Stimulated activated CD4-positive, alpha-beta T cell treated with anti-CD3 and anti-CD28 coated beads, Interleukin-1b, Interleukin-23, amount 100 ng/mL, for 1 hour (primary cell): ENCODE measurements at places on chromosomes 2 and 18.

- no peak for DNase-seq
Observed at GRCh38 chr2:235552671-235553070, 58.8 kb downstream of the AGAP1 start.

DNA sequence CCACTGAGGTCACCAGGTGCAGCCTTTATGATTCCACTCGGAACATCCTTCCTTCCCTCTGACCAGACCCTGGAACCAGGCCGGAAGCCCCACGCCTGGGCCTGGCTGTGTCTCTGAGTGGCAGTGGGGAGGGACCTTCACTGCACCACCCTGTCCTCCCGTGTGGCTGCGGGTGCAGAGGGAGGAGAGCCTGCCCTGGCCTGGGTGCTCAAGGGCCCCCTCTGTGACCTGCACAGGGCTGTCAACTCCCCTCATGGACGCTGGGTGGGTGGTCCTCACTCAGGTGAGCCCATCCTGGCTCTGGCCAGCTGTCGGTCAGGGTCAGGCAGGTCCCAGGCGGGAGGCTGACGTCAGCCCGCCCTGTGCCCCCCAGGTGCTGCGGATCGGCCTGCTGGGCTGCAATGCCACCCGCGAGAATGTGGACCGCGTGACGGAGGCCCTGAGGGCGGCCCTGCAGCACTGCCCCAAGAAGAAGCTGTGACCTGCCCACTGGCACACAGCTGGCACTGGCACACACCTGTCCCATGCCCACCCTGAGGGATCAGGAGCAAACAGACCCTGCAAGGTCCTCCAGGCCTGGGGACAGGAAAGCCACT, 9.8 kb downstream of the AGXT start:
- no peak for DNase-seq

DNA sequence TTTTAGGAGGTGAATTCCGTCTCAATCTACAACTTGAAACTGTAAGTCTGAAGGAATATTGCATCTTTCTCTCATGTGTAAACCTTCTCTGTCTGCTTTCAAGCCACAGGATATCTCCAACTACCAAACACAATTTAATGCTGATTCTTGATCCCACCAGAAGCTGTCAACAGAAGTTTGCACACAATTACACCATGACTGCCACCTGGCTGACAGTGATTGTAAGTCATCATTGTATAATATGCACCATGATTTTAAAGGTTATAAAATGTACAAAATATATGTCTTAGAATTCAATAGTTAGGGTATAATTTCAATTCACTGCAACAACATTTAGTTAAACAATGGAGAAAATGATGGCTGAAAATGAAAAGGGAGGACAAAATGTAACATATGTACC, 18.4 kb downstream of the PREPL start:
- no peak for DNase-seq

DNA sequence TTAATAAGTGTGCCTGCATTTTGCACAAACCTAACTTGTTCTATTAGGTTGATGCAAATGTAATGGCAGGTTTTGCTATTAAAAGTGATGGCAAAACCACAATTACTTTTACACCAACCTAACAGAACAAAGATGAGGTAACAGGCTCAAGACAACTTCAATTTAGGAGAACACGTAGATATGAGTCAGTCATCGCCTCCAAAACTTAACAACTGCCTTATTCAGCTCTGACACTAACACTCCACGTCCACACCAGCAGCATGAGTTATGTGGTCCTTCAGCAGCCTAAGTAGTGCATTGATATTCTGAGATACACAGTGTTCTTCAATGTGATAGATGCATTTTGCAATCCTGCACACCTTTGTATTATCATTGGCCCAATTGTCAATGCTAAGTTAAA, 1175.1 kb upstream of the ACVR2A start:
- DNase-seq = no peak

GRCh38 chr2:239939736-239940483, 85.2 kb downstream of the NDUFA10 start:
- no peak for DNase-seq

DNA sequence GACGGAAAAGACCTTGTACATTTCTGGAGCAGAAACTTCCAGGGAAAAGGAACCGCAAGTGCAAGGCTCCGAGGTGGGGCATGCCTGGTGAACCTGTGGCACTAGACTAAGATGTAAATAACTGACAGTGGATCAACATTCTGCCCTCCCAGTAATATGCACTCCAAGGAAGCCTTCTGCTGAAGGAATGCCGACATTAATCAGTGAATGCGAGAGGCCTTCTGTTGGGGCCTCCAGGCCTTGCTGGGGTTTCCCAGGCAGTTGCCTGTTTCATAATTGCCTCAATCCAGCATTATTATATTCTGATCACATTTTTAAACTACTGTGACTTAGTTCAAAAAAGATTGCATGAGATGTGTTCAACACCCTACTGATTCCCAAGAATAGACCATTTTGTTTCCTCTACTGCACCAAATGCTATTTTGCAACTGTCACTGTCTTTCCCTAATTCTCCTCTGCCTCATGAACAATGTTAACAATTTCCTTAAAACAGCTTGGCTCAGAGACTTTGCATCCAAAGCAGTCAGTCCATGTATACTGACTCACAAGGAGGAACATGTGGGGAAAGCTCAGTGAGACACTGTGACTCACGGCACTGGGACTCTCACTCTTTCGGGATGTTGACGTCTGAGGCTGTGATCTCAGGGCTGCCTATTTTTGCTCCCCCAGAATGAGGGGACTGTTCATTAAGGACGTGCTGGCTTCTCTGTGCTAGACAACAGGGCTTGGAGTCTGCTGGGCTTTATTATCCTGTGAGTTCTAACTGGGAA, 10.5 kb upstream of the DSG2 start:
- no peak for DNase-seq

DNA sequence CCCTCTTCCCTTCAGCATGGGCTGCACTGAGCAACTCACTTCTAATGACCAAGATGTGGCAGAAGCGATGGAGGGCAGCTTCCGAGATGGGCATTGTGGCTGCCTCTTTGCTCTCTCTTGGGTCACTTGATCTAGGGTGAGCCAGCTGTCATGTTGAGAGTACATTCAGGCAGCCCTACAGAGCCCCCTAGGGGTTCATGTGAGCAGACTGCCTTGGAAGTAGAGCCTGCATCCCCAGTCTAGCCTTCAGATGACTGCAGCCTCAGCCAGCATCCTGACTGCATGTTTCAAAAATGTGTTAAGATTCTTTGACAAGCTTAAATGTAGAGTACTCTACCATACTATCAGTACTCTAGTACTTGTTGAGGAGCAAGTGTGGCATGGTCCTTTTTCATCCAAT, 143.9 kb downstream of the NCK2 start:
- no peak for DNase-seq

DNA sequence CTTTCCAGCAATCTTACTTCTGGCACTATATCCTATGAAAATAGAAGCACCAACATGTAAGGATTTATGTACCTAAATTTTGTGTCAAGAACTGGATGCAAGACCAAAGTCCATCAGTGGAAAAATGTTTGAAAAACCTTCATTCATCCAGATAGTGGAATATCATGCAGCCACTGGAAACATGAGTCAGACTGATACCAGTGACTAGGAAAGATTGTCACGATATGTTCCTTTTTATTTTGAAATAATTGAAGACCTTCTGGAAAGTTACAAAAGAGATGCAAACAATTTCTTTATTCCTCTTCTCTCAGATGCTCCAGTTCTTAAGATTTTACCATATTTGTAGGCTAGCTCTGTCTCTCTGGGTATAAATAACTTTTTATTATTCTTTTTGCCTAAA, 40.5 kb upstream of the IL1R2 start:
- DNase-seq = no peak

DNA sequence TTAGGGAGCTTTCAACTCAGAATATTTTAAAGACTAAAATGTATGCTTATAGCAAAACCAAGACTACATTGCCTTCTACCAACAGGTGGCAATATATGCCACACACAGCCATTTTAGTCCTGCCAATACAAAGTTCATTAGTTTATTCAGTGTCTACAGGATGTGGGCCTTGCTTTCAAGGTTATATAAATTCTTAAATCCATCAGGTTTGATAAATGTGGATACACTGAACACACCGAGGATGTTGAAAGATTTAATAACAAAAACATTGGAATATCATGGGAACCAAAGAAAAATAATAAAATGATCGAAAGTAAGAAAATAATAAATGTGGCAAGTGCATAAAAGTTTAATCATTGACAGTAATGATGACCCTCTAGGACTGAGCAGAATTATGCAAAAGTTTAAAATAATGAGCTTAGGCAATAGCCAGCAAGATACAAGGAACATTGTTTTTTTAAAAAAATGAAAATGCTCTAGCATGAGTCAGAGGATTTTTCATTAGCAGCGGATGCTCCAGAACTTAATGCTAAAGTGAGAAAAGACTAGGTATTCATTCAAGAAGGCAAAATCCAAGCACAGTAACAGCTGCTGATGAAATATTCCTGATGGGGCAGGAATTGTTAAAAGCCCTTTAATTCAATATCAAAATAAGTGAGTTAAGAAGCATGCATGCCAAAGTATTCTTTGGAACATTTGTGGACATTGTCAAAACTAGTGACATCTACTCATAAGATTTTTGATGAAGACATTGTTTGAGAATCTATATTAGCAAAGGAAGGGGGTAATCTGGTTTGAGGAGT, 14.2 kb downstream of the SCN9A start:
- no peak for DNase-seq

- no peak for DNase-seq
Observed at GRCh38 chr18:79459946-79460480, 64.3 kb downstream of the NFATC1 start.

GRCh38 chr2:229350883-229351282, 79.8 kb upstream of the PID1 start:
- DNase-seq = no peak

DNA sequence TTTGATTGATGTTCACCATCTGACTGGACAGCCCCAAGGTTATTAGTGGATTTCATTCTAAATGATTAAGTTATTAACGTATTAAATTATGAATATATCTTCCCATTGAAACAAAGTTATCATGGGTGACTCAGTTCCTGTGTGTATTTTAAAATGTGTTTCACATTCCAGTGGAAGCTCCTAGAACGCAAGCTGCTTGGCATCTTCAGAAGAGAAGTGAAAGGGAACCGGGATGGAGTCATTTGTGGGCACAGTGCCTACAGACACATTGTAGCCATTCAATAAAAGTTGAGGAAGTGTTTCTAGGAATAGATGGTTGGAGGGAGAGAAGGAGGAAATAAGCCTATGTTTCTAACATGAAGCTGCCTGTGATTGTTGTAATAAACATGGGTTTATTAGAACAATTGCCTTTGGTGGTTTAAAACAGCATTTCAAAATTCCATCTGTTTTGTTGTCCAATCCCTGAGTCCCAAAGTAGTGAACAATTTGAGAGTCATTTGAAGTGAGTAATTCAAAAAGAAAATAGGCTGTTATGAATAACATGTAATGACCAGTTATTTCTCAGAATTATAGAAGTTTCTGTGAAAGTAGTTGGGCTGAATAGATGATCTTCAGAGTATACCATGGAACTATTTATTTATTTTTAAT, 143.5 kb downstream of the PKP4 start:
- no peak for DNase-seq

DNA sequence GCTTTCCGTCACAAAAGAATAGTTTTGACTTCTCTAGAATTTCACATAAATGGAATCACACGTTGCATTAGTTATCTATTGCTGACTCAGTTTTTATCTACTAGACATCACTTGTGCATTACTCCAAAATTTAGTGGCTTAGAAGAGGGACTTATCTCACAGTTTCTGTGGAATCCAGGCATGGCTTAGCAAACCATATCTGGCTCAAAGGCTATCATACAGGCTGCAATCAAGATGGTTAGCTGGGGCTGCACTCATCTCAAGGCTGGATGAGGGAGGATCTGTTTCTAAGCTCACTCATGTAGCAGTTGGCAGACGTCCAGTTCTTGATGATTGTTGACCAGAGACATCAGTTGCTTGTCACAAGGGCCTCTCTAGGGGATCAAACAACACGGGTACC, 6.6 kb upstream of the DSC3 start:
- no peak for DNase-seq

- no peak for DNase-seq
Observed at GRCh38 chr2:320561-320960, 32.7 kb upstream of the ALKAL2 start.
